ENCODE measurements at places on chromosomes 2 and 18.

DNA sequence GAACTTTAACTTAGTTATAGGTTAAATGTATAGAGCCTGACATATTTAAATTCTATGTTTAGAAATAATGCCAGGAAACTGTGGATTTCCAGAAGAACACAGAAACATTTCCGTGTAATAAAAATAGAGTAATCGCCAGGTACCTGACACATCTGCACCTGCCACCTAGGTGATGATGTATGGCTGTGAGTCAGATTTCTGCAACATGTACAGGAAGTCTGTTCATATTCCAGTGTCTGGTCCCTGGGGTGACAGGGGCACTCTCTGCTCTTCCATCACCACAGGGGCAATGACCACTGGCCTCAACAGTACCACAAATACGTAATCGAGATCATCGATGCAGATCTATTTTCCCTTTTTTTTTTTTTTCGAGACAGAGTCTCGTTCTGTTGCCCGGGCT lies 101.1 kb upstream of the LPIN2 start:
- no peak for DNase-seq

GRCh38 chr2:7974936-7975335 lies 706.9 kb upstream of the ID2 start:
- no peak for DNase-seq

DNA sequence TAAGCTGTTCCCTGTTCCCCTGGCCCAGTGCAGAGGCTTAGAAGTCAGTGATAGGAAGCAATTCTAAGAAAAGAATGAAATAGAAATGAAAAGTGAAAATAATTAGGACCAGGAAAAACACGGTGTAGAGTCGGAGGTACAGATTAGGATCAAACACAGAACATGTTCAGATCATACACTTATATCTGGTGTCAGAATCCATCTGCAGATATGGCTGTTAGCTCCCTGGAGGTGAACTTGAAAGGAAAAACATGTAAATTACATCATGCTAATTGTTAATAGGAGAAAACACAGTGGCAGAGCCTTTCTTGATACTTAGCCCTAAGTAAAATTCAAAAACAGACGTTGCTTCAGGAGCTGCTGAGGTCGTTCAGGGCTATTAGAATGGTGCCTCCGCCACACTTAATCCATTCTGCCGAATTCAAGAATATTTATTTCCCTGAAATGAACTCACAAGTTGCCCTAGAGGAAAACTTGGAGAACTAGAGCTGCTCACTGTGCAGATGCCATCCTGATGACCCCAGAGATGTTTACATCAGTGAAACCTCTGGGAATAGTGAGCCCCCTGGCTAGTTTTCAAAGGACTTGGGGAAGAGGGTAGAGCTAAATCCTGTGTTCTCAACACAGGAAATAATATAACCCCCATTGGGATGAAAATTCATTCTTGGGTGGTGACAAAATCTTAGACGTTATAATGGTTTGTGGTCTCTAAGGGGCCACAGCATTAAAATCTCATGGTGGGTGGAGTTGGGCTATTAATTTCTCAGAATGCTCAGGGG lies 27.5 kb downstream of the LPIN1 start:
- no peak for DNase-seq

- peak; percentile 27 for DNase-seq
These were observed 1.6 kb upstream of the DNER start for GRCh38 chr2:229715895-229716507.

DNA sequence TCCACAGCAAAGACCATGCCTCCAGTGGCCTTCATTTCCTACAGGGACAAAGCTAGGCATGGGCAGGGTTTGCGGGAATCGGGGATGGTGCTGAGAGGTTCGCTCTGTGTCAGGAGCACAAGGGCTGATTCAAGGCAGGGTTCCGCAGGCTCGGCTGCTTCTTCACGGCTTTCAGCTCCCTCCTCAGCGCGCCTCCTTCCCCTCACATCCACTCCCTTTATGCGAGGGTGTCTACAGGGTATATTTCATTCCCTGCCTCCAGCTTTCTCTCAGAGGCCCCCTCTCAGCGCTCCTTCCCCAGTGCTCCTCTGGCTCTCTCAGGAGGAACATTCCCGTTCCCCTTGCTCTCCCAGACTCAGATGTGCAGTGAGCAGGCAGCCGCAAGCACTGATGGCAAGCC lies 78.7 kb upstream of the ASB18 start:
- DNase-seq, result no peak

- DNase-seq, result no peak
These were observed 479.2 kb upstream of the DSEL start for GRCh38 chr18:67995769-67996168.
